SK-N-DZ (cell line): ENCODE measurements at places on chromosomes 13 and 19.

- DNase-seq = no peak
Observed at GRCh38 chr19:11451871-11452619, 16.6 kb downstream of the PRKCSH start.

- no peak for DNase-seq
Observed at GRCh38 chr19:50167314-50167721, 4.2 kb upstream of the IZUMO2 start.

- DNase-seq = no peak
Observed at GRCh38 chr19:44758596-44758995, 10.1 kb downstream of the BCL3 start.

- no peak for DNase-seq
Observed at GRCh38 chr13:85427416-85427815, 371.8 kb downstream of the SLITRK6 start.

GRCh38 chr13:98039261-98039660 is 85.8 kb downstream of the IPO5 start:
- DNase-seq = no peak

DNA sequence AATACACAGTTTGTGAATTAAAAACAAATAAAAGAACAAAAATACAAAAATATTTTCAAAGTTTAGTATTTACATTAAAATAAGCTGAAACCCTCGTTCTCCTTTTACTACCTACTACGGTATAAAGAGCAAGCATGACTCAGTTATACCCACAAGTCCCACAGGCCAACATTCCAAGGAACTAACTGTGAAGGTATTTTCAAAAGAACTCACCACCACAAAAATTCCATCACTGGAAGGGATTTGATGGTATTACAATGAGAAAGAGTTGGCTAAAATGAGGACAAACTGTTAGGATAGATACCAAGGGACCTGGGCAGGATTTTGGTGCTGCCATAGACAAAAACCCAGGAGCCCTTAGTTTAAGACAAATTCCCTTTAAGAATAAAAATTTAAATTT is 122.7 kb downstream of the TBC1D4 start:
- DNase-seq = no peak

GRCh38 chr19:1383017-1383311 is 743 bp upstream of the NDUFS7 start:
- DNase-seq = no peak

GRCh38 chr19:17235300-17235970 is 9.4 kb downstream of the OCEL1 start:
- peak; percentile 64 for DNase-seq

GRCh38 chr19:45173816-45174215 is 4.2 kb downstream of the TRAPPC6A start:
- no peak for DNase-seq

DNA sequence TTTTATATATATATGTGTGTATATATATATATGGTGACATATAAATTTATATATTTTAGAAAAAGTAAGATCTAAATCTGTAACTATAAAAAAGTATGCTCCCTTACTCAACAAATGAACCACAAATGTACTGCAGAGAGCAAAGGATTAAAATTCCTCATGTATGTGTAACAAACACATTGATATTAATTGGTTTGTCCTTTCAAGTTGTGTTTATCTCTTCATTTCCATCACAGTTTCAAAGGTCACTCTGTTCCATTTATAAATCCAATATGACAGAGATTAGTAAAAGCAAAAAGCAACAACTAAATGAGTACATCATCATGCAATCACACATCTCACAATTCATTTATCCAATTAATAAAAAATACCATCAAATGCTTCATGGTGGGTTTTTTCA is 247.9 kb downstream of the DACH1 start:
- DNase-seq = no peak

DNA sequence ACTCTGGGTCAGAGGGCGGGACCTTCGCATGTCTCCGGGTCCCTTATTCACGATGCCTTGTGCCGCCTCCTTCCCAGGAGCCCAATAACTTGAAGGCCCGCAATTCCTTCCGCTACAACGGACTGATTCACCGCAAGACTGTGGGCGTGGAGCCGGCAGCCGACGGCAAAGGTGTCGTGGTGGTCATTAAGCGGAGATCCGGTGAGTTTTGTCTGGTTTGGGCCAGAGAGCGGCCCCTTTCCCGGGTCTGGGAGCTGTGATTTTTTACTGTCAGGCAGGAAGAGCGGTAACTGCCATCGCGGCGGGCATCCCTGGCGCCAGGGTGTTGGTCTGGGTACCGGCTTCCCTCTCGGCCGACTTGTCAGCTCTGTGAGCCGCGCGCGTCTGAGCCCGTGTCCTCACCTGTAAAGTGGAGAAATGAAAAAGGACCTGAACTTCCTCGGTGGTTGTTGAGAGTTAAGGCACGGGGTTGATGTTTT is 800 bp downstream of the RPL28 start:
- DNase-seq = no peak

- DNase-seq = no peak
Observed at GRCh38 chr13:46575301-46575771, 22.4 kb downstream of the LRCH1 start.

DNA sequence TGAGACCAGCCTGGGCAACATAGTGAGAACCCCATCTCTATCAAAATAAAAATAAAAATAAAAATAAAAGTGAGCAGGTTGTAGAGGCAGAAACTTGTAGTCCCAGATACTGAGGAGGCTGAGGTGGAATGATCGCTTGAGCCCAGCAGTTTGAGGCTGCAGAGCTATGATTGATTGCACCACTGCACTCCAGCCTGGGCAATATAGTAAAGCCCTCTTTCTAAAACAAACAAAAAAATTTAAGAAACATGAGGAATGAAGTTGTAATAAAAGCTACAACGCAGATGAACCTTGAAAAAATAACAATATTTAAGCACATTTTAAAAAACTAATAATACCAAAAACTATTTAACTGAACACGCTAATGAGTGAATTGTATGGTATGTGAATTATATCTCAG is 919.3 kb downstream of the UQCRFS1 start:
- no peak for DNase-seq

DNA sequence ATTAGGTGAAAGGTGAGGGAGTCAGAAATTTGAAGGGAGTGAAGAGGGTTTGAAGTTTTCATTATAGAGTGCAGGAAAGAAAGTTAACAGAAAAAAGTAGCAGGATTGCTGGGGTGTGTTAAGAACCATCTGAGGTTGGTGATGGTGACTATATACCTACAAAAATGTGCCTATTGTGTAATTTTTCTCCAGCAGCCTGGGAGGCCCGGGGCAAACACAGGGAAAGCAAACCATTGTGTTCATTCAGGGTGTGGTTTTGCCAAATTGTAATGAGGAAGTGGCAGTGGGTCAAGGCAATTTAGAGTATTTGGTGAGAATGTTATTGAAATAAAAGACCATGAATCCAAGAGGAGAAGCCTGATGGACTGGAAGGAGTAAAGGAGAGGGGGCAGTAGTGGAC is 8.2 kb upstream of the SUCLA2 start:
- no peak for DNase-seq

DNA sequence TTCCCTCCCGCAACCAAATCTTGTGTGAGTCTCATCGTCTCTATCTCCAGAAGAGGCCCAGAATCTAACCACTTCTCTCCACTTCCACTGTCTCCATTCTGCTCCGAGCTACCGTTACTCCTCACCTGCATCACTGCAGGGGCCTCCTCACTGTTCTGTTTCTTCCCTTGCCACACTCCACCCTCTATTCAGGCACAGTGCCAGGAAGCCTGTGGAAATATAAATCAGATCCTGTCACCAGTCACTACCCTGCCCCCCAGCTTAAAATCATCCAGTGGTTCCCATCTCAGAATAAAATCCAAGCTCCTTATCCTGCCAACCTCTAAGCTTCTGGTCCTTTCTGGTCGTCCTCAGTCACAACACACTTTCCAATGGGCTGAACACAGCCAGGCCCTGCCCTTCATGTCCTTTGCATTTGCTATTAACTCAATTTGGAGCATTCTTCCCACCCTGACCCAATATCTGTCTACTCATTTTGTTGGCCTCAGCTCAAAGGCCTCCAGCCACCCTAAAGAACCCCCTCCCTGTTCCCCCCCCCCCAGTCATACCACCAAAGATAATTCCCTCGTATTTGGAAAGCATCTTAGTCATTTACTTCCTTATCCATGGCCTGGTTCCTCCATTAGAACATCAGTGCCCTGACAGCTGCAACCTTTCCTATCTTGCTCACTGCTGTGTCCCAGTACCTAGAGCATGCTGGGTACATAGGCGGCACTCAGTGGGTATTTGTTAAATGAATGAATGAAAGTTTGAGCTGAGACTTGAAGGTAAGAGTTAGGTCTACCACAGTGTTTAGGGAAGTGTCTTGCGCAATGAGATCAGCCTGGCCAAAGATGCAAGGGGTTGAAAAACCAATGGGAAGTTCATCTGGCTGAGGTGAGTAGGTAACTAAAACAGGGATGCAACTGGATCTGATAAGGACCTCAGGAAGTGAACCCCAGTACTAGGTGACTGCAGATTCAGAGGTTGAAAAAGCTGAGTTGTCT is 24.4 kb downstream of the ZNF175 start:
- no peak for DNase-seq

DNA sequence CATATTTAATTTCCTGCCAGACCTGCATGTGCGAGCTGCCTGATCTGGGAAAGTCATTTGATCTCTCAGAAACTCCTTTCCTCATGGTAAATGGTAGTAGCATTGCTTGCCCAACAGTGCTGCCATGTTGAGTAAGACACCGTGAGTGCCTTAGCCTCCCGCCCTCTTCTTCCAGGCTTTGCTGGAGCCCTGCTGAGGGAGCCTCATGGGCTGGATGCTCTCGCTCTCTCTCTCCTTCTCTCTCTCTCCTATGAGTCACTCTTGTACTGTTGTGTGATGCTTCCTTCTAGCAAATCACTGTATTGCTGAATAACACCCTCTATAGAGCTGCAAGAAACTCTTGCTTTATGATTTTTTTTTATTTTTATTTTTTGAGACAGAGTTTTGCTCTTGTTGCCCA is 365.5 kb downstream of the UQCRFS1 start:
- DNase-seq = no peak

DNA sequence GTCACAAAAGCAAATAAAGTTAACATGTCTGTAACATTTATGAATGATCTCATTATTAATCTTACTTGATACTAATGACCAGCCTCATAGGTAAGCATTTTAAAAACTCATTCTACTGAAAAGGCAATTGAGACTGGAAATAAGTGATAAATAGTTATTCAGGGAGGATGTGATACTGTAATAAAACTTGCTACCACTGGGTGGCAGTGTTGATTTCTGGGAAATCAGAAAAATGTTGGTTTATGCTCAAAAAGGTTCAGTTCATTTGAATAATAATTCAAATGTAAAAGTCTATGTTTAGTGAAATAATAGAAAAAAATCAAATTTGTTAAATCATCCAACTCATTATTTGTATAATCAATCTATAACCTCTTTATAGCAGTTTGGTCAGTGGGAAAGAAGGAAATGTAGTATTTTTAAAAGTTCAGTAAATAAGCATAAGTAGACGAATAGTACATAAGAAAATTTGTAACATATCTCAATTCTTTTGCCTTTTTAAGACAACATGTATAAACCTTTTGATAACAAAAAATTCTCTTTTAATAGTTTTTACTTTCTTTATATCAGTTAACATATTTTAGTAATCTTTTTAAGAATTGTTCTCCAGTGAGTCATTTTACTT is 9.6 kb downstream of the ABHD13 start:
- peak; percentile 37 for DNase-seq

- DNase-seq = peak; percentile 79
Observed at GRCh38 chr19:12965017-12965811, 4.2 kb upstream of the DAND5 start.

- DNase-seq = peak; percentile 52
Observed at GRCh38 chr19:40231544-40232424, 5.3 kb upstream of the CCNP start.

DNA sequence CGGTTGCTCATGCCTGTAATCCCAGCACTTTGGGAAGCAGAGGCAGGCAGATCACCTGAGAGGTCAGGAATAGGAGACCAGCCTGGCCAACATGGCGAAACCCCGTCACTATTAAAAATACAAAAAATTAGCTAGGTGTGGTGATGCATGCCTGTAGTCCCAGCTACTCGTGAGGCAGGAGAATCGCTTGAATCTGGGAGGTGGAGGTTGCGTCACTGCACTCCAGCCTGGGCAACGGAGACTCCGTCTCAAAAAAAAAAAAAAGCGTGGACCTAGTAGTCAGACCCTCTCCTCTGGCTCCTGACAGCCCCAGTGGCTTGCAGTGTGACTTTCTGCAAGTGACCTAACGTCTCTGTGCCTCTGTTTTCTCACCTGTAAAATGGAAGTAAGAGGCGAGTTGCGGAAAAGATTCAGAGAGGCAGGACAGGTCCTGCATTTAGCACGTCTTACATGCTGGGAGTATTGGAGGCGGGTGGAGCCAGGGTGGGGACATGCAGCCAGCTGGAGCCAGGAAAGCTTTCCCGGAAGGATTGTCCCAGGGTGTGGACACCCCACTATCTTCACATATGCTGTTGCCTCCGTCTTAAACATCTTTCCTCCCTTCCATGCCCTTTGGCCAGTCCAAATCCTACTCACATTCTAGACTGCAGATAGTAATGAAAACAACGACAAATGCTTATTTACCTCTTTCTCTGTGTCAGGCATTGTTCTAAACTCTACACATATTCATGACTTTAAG is 2.9 kb downstream of the TUBB4A start:
- DNase-seq = no peak

- no peak for DNase-seq
Observed at GRCh38 chr13:99165753-99166587, 34.7 kb upstream of the UBAC2 start.

- DNase-seq = no peak
Observed at GRCh38 chr13:40503966-40504591, 162.4 kb downstream of the FOXO1 start.

- no peak for DNase-seq
Observed at GRCh38 chr13:107572156-107572555, 643.2 kb downstream of the LIG4 start.

DNA sequence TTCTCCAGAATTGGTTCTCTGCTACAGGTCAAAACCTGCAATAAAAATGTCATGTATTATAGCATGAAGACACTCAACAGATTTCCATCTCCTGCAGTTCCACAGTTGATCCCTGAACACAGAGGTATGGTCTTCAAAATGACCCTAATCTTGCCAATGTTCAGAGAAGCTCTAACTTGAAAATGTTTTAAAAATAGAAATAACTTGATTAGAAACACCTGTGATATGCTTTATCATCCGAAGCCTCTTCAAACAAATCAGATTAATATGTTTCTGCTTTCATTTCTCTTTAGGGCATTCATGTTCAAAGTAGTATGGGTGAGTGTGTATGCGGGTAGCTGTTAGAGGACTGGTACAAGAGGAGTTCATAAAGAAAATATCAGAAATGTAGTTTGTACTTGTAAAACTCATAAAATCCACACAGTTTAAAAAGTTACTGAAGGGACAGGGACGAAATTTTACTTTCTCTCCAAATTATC is 60.4 kb downstream of the KCNRG start:
- DNase-seq = peak; percentile 95

GRCh38 chr19:6489278-6490061 is 7.9 kb upstream of the DENND1C start:
- no peak for DNase-seq
